Endothelial cell of coronary artery (primary cell): ENCODE measurements at places on chromosomes 13 and 19. TPM values are rescaled to one million over a fixed set of nuclear protein-coding genes. Genes with fewer than 3 reads are reported as not detected.

Gene SLC25A41
- total RNA-seq, result under 0.01 and 0.09 TPM in 2 replicates

Gene TOMM40
- total RNA-seq, result 44.8 and 73.0 TPM in 2 replicates

Gene LGALS14
- total RNA-seq, result not detected in 2 replicates

Gene APOC4
- not detected in 2 replicates for total RNA-seq

Gene BCKDHA
- total RNA-seq, result 43.4 and 47.3 TPM in 2 replicates

Gene ZNF582
- total RNA-seq, result 1.6 and 2.3 TPM in 2 replicates

Gene DMAC2
- 40.2 and 42.0 TPM in 2 replicates for total RNA-seq

Gene DZIP1
- total RNA-seq, result 10.3 and 15.2 TPM in 2 replicates

Gene OR4F17
- 0.09 TPM in 1 of 2 replicates, not detected in the other for total RNA-seq

Gene ZNF154
- 0.27 and 2.4 TPM in 2 replicates for total RNA-seq

Gene F7
- total RNA-seq, result not detected in 2 replicates

Gene ATP4A
- total RNA-seq, result not detected in 2 replicates

Gene ZNF543
- total RNA-seq, result 7.9 and 10.7 TPM in 2 replicates

Gene SERTAD1
- 18.1 and 23.8 TPM in 2 replicates for total RNA-seq

Gene POMP
- 101 and 129 TPM in 2 replicates for total RNA-seq

Gene MEIOSIN
- not detected in 2 replicates for total RNA-seq

Gene CCL25
- not detected in 2 replicates for total RNA-seq

Gene SELENOV
- total RNA-seq, result not detected in 2 replicates

Gene SKA3
- 3.9 and 4.6 TPM in 2 replicates for total RNA-seq

Gene POU2F2
- total RNA-seq, result 0.19 and 0.27 TPM in 2 replicates
